ENCODE measurements at places on chromosomes 7 and 10.

GRCh38 chr7:100686201-100686821, 7.7 kb downstream of the GIGYF1 start:
- DNase-seq = no peak

DNA sequence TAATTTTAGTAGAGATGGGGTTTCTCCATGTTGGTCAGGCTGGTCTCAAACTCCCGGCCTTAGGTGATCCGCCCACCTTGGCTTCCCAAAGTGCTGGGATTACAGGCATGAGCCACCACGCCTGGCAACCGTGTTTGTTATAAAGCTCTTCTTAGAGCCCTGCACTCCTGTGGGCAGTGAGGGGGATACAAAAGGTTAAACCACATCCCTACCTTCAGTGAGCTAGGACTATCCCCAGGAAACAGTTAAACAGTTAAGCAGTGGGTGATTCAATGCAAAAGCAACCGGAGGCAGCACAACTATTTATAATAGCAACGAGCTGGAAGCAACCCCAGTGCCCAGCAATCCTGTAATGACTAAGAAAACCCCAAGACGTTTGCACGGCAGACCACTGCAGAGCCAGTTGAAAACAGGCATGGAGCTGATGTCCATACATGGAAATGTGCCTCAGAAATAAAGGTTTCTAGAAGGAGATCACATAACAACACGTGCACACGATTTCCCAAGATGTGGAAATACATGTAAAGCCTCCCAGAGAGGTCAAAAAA, 107.2 kb upstream of the LYZL2 start:
- DNase-seq = no peak

GRCh38 chr10:4043897-4044665, 259.1 kb upstream of the KLF6 start:
- DNase-seq = no peak

GRCh38 chr7:75624134-75624832, 114.5 kb downstream of the HIP1 start:
- no peak for DNase-seq

- DNase-seq = no peak
Observed at GRCh38 chr7:33733870-33734650, 171.3 kb upstream of the BMPER start.

GRCh38 chr7:144378651-144379050, 23.4 kb downstream of the ARHGEF5 start:
- DNase-seq = no peak

DNA sequence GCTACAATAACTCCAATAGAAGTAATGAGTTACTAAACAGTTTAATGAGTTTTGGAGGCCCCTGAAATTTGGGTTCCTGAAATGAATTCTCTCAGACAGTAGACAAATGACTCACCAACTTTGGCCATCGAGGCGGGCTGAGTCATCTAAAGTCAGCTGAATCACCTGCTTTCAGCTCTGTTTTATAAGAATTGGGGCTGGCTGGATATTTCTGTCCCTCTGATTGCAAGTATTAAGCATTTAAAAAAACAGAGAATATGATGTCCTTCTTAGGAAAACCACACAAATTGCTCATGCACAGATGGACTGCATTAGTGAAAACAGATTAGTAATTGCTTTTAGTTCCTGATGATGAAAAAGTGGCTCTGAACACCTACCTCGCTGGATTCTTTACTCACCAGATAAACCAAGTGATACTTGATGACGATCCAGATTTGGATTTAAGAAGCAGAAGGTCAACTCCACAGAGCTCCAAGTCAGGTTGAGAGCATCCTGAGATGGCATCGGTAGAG, 59.1 kb downstream of the ZNF365 start:
- DNase-seq = peak; percentile 68

GRCh38 chr10:42933448-42934340, 143.2 kb upstream of the RET start:
- no peak for DNase-seq

- no peak for DNase-seq
Observed at GRCh38 chr7:3887096-3887690, 586.1 kb downstream of the SDK1 start.

GRCh38 chr7:30005464-30005863, 15.9 kb upstream of the SCRN1 start:
- DNase-seq = no peak

DNA sequence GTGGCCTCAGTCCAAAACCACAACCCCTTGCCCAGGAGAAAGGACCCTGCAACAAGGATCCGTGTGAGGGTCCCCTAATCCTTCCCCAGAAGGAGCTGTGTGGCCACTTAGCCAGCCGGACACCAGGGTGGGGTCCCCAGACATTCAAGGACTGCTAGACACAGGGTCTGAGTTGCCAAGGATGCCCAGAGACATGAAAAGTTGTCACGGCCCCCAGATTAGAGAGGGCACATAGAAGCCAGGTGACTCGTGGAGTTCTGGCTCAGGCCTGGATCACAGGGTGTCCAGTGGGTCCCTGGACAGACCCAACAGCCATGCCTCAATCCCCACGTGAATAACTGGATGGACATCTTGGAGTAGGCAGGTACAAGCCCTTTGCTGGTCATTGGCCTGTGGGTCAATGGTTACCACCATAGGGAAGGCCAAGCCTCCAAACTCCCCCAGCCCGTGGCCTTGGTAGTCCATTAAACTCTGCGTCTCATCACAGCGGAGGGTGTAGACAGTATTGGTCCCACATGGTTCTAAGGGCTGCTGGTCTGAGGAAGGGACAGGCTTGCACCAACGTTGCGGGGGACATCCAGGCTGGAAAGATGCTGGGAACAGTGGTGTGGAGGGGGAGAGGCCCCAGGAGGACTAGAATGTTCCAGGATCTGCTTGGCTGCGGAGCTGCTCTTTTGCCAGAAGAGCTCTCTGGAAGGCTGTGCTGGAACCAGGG, 205.9 kb upstream of the PPP2R2D start:
- no peak for DNase-seq

GRCh38 chr7:68697796-68698280, 900.4 kb upstream of the AUTS2 start:
- no peak for DNase-seq

GRCh38 chr10:115659616-115660015, 566.5 kb downstream of the ATRNL1 start:
- no peak for DNase-seq

DNA sequence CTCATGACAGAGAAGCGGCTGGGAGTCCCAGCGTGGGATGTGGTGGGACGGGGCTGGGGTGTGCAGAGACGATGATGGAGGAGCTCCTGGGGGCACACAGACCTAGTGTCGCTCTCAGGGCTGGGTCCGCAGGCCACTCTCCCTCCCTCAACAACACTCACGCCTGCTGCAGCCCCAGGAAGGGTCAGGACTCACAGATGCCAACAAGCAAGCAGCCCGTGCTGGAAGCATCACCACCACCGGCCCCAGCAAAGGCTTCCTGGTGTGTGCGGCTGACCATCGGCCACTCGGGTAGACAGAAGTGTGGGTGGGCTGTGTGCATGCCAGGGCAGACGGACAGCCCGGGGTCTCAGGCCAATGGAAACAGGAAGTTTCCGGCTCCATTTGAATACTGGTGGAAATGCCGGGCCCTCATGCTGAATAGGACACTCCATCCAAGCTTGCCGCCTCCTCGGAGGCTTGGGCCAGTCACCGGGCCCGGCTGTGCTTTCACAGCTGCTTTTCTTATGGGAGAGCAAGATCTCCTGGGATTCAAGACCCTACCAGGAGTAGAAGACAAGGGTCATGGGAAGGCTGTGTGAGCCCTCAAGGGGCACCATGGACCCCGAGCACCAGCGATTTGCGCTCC, 178.1 kb downstream of the ELFN1 start:
- no peak for DNase-seq

DNA sequence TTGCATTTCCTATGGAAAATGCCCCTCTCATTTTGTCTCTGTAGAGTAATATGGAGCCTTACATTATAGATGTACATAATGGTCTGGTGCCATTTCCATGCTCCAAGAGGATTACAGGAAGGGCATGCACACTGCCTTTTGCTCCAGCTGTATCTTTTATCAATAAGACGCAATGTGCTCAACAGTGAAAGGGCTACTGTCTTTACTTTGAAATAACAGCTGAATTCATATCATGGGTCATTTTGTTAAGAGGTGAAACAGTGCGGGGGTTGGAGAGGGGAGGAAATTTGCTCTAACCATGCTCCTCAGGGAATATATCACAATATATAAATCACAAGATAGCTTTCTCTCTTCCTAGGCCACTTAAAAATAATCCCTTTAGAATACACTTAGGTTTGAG, 77.7 kb downstream of the ICA1 start:
- DNase-seq = no peak

DNA sequence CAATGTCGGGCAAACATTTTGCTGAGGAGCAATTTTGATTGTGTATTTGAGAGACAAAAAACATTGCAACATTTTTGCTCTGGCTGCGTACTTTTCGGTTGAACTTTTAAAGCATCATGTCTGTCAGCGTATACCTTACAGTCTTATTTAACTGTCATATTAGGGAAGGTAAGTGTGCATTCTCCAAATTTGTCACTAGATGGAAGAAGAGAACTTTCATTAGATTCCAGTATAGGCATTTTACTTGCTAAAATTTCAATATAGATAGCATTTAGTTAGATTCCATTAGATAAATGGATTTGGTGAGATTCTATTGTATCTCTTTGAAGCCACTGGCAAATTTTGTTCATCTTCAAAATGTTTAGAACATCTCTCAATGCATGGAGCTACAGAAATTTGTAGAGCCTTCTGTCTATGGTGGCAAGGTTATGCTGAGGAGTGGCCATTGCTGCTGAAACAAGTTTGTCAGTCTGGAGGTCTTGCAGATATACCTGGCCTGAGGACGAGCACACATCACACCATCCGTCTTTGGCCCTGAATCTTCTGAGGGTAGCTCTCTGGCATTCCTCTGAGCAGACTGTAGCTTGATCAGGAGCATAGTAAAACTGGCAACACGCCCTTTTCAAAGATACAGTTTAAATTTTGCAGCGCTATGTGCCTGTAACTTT, 437.5 kb upstream of the MBL2 start:
- DNase-seq = no peak

DNA sequence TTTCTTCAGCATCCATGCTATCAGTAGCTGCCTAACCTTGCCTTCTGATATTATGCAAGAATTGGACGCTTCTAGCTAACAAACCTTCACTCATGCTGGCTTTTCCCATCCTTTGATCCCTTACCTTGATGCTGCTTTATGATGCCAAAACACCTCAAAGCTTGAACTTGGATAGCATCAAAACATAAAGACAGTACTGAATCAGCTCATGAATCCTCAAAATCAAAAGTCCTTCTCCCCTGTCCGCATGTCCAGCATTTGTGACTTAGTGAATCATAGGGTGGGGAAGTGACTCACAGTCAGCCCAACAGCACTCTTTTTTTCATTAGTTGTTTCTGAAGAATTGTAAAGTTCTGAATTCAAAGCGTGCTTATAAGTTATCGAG, 89.5 kb upstream of the PIK3CG start:
- no peak for DNase-seq

- DNase-seq = no peak
Observed at GRCh38 chr10:126156012-126156411, 232.3 kb downstream of the ADAM12 start.

- no peak for DNase-seq
Observed at GRCh38 chr10:125633517-125633999, 49.4 kb downstream of the TEX36 start.

DNA sequence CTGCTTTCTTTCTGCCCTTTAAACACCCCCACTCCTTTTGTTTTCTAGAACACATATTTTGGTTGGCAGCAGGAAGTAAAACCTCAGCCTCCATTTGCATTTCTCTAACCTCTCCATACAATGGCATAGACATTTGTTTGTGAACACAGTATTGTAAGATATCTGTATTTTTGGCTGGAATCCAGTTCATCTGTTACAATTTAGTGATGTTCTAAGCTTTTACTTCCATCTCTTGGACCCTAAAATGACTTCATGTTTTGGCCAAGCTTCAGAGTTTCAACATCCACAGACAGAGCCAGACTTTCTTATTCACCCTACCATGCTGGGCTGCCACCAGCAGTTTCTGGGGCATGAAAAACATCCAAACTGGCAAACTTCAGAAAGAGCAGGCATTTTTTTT, 21.1 kb upstream of the AUTS2 start:
- DNase-seq = no peak

- DNase-seq = no peak
Observed at GRCh38 chr10:102003541-102003940, 52.4 kb downstream of the ARMH3 start.

DNA sequence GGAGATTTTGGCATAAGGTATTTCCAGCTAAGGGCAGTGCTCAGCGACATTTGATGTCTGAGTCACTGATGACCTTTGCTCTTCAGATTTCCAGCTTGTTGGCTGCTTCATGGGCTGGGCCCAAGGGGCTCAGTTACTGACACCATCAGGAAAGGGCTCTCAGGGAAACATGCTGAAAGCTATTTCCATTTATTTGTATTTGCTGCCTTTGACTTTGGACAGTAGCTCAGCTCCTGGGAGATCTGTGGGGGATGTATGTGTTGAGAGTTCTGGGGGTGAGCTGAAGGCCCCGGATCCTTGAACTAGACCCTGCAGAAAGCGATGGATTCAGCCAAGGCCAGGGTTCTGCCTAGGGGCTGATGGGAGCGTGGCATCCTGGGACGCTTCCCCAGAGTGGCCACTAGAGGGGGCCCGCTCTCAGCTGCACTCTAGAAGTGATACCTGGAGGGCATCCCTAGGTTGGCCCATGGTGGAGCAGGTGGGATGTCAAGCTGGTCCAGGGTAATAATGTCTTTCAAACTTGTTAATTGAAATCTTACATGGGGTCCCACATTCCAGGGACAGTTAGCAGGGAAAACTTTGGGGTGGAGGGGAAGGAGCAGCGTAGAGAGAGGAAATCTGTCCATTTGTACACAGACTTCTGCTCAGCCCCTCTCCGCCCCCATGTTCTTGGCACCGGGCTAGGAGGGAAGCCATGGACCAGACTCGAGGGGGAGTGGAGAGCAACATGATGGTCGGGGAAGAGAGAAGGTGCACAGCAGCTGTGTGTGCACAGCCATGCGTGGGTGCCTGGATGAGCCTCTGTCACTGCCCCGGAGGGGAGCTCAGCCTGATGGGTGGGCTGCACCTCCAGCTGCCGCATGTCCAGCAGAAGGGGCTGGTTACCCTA, 3.0 kb upstream of the BTBD16 start:
- peak; percentile 15 for DNase-seq

DNA sequence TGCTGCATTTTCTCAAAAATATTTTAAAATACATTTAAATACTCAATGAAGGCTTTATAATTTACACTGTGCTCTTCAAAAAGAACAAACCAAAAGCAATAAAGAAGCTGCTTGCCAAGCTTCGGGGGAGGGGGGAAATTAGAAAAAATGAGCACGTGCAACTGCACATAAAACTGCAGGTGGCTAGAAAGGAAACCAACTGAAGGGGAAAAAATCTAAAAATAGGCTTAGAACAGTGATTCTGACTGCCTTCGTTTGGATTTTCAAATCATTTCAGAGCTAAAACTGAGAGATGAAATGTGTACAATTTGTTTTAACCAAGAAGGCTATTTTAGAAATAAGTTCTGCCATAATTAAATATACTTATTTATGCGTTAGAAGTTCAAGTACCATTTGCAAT, 61.4 kb downstream of the ABI1 start:
- DNase-seq = no peak

GRCh38 chr7:83957333-83957732, 237.3 kb downstream of the SEMA3A start:
- DNase-seq = no peak

Data from stimulated activated naive CD4-positive, alpha-beta T cell treated with Interleukin-2 at 50 U/mL for 16 hours (primary cell).